ENCODE measurements at places on chromosomes 6 and 20.

DNA sequence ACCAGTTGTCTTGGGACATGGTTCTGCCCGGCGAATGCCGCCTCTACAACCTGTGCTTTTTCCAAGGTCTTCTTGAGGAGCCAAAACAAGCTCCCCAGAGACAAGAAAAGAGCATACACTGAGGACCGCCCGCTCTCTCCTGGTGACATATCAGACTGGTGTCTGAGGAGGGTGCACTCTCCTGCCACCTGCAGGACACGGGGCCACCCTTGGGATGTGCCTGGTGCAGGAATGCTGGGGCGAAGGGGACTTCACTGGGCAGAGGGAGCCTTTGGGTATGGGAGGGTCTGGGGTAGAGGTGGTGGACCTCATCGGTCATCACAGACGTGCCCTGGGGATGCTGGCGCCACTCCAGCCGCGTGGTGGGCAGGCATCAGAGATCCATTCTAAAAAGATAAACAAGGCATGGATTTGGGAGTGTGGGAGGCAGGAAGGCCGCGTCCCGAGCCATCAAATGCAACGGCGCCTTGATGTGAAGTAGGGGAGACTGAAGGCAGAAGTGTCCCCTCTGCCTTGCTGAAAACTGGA is 163.3 kb downstream of the CD83 start:
- no peak for DNase-seq

DNA sequence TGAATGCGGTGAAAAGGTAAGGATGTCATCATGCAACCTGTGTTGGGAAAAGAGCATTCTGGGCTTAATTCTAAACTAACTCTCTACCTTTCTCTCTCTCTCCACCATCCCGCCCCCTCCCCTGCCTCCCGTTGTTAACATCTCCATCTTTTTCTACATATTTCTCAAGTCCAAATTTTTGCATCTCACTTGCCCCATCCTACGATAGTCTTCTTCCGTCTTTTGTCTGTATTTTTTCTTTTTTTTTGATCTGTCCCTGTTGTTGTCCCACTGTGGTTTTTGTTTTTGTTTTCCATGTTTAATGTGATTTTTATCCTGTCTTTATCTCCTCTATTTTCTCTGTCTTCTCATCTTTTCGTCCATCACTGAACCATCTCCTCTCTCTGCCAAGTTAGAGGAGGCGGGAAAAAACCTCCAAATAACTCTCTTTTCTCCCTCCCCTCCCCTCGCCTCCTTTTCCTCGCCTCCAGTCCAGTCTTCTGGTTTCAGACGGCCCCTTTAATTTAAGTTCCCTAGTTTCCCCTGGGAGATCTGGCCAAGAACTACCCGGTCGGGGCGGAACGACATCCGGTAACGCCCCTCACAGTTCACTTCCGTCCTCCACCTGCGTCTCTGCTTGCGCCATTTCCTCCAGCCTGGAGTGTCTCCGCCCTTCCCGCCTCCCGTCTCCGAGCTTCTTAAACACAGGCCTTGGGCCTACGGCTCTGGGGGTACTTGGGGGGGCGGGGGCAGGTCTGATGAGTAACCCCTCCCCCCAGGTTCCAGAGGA is at the start of gene NFKBIL1:
TSS of gene NFKBIL1 (plus strand) at position 651 of the 769 bp plus-strand sequence. CDS start at position 738, 87 bp downstream.
- peak; percentile 77 for DNase-seq

DNA sequence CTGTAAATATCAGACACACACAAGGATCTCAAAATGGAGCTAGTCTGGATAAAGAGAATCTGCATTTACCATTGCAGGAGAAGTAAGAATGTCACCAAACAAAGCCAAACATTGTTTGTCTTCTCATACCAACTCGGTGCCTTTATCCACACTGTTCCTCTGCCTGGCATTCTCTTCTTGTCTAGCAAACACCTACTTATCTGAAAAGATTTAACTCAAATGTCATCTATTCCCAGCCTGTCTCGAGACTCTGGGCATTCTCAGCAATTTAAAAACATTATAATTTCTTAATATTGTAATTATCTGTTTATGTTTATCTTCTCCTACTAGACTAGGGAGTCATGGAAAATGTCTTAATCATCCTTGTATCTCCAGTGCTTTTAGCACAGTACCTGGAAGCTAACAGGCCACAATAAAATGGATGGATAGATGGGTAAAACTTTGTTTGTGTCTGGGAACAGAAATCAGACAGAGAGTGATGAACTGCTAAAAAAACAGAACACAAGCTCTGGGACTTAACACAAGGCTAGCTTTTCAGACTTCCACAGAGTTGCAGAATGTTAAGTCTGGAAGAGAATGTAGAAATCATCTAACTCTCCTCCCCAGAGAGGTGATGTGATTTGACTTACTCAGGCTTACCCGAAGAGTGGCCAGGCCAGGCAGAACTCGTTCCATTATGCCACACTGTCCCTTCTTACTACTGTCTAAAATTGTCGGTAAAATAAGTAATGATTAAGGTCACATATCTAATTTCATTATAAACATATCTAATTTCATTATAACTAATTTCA is 42.3 kb upstream of the FAM83C start:
- DNase-seq, result no peak

GRCh38 chr20:37223053-37223452 is 38.6 kb downstream of the GHRH start:
- DNase-seq, result no peak

DNA sequence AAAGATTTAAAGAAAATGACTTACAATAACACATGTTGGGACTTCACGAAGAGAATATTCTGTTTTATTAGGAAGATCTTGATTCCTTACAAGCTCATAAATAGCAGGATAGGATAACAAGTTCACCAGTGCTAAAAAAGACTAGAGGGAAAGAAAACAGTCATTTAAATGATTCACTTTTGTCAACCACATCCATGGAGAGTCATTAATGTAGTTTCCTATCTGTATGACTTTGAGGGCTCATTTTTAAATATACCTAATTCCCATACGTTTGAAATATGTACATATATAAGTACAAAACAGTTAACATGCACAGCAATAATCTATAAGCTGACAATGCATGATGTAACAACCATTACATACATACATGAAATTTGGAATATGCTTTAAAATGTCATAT is 111.1 kb downstream of the TBC1D32 start:
- no peak for DNase-seq

GRCh38 chr6:85490516-85491248 is 40.8 kb downstream of the NT5E start:
- no peak for DNase-seq

DNA sequence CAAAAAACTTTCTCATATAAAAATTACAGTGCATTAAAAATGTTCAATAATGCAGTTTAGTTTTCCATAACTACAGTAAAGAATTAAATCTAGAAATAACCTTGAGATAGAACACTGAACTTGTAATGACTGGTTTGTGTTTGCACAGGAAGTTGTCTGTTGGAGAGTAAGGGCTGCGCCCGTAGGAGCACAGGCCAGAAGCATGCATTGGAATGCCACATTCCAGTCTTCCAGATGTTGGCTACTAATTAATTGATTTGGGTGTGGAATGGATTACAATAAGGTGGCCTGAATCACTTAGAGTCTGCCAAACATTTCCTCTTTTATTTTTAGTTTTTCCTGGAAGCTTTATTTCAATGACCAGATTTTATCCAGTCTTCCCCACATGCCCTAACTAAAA is 582.6 kb upstream of the MMS22L start:
- no peak for DNase-seq

DNA sequence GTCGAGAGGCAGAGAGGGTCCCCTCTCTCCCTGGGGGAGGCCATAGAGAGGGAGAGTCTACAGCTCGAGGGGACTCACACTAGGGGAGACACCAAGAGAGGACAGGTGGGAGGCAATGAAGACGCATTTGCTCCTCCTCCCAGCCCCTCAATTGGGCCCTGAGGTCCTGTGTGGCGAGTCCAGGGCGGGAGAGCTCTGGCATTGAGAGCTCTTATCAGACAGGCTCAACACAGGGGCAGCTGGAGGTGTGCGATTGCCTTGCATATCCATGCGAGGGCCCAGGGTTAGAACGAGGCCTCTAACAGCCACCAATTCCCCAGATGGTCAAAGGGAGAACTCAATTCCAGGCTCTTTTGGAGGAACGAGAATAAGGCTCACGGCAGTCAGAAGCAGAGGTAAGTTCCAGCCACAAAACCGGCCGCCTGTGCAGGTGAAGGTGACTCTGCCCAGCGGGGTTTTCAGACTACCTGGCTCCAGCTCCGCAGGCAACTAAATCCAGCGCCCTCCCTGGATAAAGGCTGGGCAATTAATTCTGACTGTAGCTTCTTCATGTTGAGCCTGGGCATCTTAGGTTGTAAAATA is 94.0 kb upstream of the MPC1 start:
- DNase-seq, result no peak

- no peak for DNase-seq
Observed at GRCh38 chr6:3509336-3509735, 52.5 kb upstream of the SLC22A23 start.

DNA sequence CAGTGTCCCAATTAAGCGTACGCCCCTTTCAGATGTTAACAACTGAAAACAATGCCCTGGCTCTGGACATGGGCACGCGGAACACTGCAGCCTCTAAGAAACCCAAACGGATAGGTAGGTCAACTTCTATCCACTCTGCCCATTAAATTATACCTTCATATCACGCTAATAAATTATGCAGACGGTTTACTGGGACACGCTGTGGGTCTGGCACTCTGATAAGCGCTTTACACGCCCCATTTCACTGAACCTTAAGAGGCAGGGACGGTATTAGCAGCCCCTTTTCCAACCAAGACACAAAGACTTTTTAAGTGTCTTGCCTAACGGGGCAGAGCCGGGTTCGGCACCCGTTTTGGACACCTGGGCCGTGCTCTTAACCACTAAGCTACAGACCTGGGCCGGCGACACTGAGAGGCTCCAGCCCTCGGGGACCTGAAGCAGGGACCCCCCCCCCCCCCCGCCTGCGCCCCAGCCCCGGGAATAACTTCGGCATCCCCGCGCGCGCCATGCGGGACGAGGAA is 744 bp downstream of the STAU1 start:
- no peak for DNase-seq

DNA sequence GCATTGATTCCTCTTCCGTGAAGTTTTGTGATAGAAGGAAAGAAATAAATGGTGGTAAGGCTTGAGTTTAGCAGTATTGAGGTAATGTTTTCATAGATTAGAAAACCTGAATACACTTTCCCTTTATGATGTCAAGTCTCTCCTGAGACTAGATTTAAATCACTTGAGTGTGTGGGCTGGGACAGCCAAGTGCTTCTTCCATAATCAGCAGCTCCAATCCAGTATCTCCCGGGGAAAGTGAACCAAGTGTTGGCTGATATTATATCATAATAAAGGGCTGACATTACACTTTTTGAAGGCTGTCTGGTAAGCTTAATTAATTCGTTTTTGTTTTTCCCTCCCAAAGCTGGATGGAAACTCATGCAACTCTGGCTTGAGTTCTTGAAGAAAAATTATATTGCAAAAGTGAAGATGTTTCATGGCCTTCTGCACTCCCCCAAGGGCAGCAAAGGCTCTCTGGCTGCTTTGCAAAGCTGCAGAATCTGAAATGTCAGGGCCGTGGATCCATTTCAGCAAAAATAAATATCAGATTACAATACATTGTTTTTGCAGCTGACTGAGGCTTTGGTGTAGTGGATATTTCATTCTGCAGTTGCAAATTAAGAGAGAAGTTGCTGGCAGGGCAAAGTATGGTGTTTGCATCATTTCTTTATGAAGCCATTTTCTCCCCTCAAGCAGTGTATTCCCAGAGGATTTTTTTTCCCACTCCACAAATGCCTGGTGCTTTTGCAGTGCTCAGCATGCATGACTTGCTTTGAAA is 101.2 kb downstream of the MKKS start:
- no peak for DNase-seq

GRCh38 chr6:110296241-110297025 is 61.7 kb downstream of the METTL24 start:
- no peak for DNase-seq

DNA sequence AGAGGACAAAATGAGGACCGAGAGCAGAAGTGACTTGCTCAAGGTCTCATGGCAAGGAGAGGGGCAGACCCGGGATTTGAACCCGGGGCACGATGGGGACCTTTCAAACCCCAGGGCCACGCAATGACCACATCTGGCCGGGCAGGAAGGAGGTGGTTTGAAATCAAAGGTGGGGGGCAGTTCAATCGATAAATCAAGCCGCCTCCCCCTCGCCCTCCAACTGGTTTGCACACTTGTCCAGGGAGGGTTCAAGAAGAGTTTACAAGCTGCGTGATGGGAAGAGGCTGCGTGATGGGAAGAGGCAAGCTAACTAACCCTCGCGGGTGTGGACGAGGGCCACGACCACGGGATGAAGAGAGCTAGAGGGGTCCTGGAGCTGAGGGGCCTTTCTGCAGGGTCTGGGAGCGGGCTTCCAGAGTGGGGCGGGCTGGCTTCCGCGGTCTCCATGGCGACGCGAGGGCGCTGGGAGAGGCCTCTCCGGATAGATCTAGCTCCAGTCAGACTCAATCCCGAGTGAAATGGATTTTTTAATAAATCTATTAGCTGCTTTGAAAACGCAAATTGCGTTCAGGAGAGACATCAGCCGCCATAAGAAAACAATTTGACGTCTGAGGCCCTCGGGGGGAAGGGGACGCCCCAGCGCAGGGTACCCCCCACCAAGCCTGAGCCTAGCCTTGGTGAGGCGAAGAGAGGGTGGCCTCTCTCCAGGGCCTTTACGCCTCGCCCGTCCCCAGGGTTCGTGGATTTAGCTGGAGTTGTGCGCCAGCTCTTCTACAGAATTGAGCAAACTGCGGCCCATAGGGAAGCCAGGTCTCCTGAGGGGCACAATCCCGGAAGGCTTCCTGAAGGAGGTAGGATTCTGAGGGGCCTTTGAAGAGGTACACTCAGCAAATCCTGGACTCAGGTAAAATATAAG is 143.9 kb downstream of the GRM4 start:
- DNase-seq, result no peak
